Breast epithelium (tissue), 4 donors: ENCODE measurements at places on chromosomes 2 and 18. TPM values are rescaled to one million over a fixed set of nuclear protein-coding genes. Genes with fewer than 3 reads are reported as not detected.

Gene DPY30
- total RNA-seq, result 64.2 TPM

Gene GNAL
- total RNA-seq, result 6.6 TPM

Gene ERICH2
- total RNA-seq, result not detected

Gene CAPN14
- 0.16 TPM for total RNA-seq

Gene MYCN
- 0.98 TPM for total RNA-seq

Gene C2orf81
- 1.3 TPM for total RNA-seq

Gene CAVIN2
- total RNA-seq, result 31.3 TPM

DNA sequence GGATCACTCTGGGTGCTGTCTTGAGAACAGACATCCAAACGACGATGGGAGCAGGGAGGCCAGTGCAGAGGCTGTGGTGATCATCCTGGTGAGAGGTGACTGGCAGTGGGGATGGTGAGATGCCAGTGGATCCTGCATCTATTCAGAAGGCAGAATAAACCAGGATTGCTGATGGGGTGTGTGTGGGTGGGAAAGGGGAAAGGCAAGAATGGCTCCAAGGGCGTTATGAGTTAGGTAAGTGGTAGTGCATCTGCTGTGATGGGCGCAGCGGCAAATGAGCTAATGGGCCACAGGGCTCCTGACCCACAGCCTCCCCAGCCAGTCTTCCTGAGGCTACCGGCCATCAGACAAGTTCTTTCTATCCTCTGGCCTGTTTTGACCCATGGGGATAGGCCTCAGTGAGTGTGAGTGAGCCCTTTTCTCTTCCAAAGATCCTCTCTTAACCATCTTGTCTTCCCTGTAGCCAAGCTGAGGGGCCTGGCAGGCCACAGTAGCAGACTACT, 29.6 kb downstream of the SERTAD2 start:
- H3K36me3 ChIP-seq, result no peaks in the 10 kb centered on the region
- H3K4me3 ChIP-seq, result no peak overlapping the region
- DNase-seq, result no peak
- H3K27ac ChIP-seq, result no peak overlapping the region
- no peaks in the 10 kb centered on the region for H3K27me3 ChIP-seq

DNA sequence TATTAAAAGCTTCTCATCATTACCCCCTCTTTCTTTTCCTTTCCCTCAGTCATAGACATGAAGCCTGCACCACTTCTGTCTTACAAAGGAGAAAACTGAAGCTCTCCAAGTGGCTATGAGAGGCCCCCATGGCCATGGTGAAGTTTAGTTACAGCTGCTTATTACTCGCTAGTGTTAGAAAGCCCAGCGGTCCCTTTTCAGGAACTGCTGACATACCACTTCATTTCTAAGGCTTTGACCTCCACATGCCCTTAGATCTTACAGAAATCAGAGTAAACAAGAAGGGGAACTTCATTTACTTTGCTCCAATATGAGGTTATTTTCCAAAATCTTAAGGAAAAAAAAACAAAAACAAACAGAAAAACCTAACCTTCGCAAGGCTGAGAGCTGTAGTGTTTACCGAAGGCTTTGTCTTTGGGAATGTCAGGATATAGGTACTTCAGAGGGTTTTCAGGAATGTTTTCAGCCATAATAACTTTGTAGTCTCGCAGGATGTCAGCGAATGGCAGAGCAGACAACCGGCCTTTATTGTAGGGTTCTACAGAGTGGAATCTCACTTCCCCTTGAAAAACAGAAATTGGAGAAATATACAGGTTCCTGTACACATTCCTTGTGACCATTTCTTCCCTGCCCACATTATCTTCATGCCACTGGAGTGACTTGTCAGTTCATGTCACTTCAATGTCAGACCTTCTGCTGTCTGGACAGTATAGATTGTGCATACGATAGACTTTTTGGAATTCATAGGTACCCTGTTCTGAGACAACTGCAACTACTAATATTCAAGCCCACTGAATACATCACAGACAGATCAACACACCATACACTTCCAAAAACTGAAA, 18.8 kb upstream of the STAT1 start:
- no peak overlapping the region for H3K4me3 ChIP-seq
- no peak overlapping the region for H3K27ac ChIP-seq
- DNase-seq, result no peak
- H3K27me3 ChIP-seq, result no peaks in the 10 kb centered on the region

- no peak for DNase-seq
- H3K4me3 ChIP-seq, result no peak overlapping the region
- no peaks in the 10 kb centered on the region for H3K36me3 ChIP-seq
- no peak overlapping the region for H3K27ac ChIP-seq
Observed at GRCh38 chr2:176152350-176153181, 1.2 kb downstream of the HOXD4 start.

DNA sequence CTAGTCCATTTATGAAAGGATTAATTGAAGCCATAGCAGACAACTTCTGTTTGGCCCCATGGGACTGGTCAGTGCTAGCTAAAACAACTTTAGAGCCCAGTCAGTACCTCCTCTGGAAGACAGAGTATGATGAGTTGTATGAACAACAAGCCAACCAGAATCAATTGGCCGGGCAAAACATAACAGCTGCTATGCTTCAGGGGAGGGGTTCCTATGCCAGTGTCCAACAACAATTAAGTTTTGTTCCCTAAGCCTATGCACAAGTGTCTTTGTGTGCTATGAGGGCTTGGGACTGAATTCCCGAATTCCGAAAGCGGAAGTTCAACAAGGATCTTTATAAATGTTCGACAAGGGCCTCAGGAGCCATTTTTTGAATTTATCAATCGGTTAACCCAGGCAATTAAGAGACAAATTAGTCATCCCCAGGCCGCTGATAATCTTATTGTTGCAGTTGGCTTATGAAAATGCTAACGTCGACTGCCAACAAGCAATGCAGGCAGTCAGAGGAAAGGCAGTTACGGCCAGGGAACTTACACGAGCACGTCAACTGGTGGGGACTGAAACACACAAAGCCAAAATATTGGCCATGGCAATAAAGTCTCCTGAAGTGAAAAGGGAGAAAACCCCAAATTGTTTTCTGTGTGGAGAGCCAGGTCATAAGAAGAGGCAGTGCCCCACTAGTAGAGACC, 57.9 kb downstream of the ZNF638 start:
- DNase-seq, result no peak
- H3K27me3 ChIP-seq, result no peaks in the 10 kb centered on the region
- H3K27ac ChIP-seq, result no peak overlapping the region
- no peaks in the 10 kb centered on the region for H3K4me1 ChIP-seq
- no peaks in the 10 kb centered on the region for H3K36me3 ChIP-seq

- no peak for DNase-seq
- no peak overlapping the region for H3K27ac ChIP-seq
- H3K36me3 ChIP-seq, result no peaks in the 10 kb centered on the region
- no peaks in the 10 kb centered on the region for H3K27me3 ChIP-seq
- no peaks in the 10 kb centered on the region for H3K4me1 ChIP-seq
Observed at GRCh38 chr2:207459990-207460757, 69.6 kb upstream of the CREB1 start.

DNA sequence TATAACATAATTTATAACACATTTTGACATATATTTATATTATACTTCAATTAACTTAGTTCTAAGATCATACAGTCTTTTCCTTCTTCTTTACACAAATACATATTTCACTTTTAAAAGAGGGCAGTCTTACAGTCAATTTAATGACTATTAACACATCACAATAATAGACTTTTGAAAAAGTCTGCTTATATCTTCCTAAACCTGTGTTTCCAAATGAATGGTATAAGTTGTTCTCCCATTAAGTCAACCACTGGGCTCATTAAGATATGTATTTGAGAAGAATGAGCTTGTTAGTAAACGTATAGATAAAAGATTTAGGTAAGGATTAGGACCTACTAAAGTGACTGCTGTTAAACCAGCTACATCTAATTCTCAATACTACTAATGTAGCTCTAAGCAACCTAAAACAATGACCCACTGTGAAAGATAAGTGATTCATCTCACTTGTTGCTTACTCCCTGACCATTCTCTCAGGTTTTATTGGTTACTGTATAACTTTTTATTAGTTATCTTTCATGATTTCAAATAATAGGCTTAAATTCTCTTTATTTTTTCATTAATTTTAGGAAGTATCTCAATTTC, 27.0 kb downstream of the SLC40A1 start:
- no peaks in the 10 kb centered on the region for H3K36me3 ChIP-seq
- no peaks in the 10 kb centered on the region for H3K27me3 ChIP-seq
- no peak overlapping the region for H3K27ac ChIP-seq

DNA sequence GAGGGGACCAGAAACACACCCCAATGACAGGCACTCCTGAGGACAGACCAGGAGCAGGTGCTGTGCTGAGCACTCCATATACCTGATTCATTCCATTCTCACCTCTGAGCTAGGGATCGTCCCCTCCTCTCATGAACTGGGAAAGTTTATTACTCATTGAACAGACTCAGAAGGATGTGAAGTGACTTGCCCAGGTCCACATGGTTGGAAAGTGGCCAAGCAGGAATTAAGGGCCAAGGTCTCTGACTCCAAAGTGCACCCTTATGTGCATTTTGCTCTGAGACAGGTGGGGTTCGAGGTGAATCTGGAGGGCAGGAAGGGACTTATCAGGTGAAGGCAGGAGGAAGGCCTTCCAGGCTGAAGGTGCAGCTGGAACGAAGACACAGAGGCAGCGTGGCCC, 25.1 kb upstream of the PLB1 start:
- no peaks in the 10 kb centered on the region for H3K27me3 ChIP-seq
- no peak overlapping the region for H3K4me3 ChIP-seq
- no peaks in the 10 kb centered on the region for H3K4me1 ChIP-seq
- DNase-seq, result no peak
- no peaks in the 10 kb centered on the region for H3K36me3 ChIP-seq

- H3K4me3 ChIP-seq, result peak overlapping the region; percentile 51
- H3K36me3 ChIP-seq, result no peaks in the 10 kb centered on the region
- H3K27ac ChIP-seq, result peak overlapping the region; percentile 74
- peak; percentile 65 for DNase-seq
- H3K27me3 ChIP-seq, result no peaks in the 10 kb centered on the region
- no peaks in the 10 kb centered on the region for H3K4me1 ChIP-seq
Observed at GRCh38 chr2:127064642-127065250, 42.2 kb downstream of the BIN1 start.

DNA sequence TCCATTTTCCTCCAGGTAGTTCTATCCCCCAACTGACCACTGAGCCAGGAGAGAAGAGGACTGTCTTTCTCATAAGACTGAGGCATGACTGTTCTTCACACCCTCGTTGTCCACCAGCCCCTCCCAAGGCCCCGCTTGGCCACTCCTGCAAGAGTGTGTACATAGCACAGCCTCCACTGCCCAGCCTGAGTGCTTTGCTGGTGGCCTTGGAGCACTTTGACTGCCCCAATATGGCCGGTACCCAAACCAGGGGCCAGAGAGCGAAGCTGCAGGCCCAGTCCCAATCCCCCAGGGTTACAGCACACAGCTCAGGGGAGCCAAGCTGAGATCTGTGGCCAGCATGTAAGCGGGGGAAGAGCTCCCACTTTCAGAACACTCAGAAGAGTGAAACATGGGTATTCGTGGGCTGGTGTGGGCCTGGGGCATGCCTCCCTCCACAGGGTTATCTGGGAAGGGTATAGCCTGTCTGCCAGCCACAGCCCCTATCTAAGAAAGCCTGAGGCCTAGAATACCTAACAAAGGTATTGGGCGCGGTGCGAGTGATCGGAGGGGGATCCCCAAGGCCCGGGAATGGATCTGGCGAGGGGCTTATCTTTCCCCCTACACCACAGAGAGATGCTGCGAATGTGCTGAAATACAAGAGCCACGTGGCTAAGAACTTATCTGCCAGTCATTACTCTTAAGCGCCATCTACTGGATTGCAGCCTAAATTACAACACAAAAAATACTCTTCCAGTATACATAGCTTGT, 163.8 kb downstream of the WDPCP start:
- no peaks in the 10 kb centered on the region for H3K4me1 ChIP-seq
- H3K27me3 ChIP-seq, result no peaks in the 10 kb centered on the region
- no peak overlapping the region for H3K27ac ChIP-seq
- no peak overlapping the region for H3K4me3 ChIP-seq

DNA sequence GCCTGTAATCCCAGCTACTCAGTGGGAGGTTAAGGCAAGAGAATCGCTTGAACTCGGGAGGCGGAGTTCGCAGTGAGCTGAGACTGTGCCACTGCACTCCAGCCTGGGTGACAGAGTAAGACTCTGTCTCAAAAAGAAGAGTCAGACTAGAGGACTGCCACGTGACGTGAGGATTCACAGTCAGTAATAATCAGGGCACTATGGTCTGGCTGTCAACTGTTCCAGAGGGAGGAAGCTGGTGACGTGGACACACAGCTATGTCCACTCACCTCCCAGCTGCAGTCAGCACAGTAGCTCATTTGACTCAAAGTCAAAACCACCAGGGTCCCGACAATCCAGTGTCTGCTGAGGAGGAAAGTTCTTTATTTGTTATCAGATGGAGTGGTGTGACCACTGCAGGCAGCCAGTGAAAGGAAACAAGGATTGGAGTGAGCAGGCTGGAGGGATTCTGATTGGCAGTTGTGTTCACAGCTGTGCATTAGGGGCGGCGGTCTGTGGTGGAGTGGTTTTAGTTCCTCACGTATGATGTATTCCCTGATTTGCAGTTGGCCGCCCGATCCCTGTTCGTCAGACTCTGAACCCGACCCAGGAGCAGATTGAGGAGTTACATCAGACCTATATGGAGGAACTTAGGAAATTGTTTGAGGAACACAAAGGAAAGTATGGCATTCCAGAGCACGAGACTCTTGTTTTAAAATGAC, 37.9 kb downstream of the MOGAT1 start:
- H3K27me3 ChIP-seq, result no peaks in the 10 kb centered on the region

- no peaks in the 10 kb centered on the region for H3K36me3 ChIP-seq
- H3K27ac ChIP-seq, result no peak overlapping the region
- no peak for DNase-seq
- H3K4me3 ChIP-seq, result no peak overlapping the region
- H3K27me3 ChIP-seq, result no peaks in the 10 kb centered on the region
Observed at GRCh38 chr2:205909184-205909572, 176.8 kb downstream of the INO80D start.

DNA sequence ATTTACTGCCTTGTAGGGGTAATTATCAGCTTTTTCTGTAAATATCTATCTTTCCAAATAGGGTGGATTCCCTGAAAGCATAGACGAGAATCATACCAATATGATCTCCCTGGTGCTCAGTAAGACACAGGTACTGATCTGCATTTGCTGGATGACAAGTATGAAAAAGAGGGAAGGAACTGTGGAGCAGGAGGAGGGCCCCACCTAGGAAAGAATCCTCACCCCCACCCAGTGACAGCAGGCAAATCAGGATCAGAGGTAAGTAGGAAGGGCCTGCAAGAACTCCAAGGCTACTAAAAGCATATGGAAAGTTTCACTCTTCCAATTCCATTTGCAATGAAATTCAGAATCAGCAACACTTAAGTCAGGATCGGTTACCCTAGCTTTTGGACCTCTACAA, 42.3 kb downstream of the METTL8 start:
- no peak for DNase-seq
- no peak overlapping the region for H3K4me3 ChIP-seq
- no peak overlapping the region for H3K27ac ChIP-seq

GRCh38 chr2:96525211-96525507, 11.4 kb upstream of the ARID5A start:
- no peak overlapping the region for H3K4me3 ChIP-seq
- H3K27me3 ChIP-seq, result no peaks in the 10 kb centered on the region
- no peaks in the 10 kb centered on the region for H3K36me3 ChIP-seq
- no peaks in the 10 kb centered on the region for H3K4me1 ChIP-seq
